ENCODE measurements at places on chromosomes 4 and X.

DNA sequence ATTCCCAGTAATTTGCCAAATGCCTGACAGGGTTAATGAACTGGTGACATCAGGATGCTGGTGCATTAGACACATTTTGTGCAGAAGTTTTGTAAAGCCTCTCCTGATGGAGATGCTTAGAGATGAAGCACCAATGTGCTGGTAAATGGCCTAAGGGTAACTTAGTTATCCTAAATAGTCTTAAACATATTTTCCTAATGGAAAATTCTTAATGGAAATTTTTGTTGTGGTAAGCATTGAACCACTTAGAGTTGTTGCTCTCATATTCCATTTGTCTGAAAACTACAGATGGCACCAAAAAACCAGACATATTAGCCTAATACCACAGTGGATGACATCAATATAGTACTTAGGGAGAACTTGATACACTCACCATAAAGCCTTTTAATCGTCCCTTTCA is 154.5 kb upstream of the ANK2 start:
- DNase-seq: no peak

DNA sequence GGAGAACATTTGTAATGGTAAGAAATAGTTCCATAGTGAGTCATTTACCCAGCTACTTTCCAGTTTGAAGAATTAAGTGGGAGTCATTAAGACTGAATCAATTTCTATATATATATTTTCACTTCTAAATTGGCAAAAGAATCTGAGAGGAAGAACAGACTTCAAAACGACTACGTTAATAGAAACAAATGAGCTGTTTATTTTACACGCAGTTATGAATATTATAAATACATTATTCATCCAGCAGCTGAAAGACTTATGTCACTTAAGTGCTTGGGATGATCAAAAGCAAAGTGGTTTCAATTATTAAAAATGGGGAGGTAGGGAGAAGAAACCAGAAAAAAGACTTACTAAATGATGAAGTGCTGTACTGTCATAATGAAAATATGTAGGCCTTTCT is 260.5 kb upstream of the DDX53 start:
- no peak for DNase-seq

DNA sequence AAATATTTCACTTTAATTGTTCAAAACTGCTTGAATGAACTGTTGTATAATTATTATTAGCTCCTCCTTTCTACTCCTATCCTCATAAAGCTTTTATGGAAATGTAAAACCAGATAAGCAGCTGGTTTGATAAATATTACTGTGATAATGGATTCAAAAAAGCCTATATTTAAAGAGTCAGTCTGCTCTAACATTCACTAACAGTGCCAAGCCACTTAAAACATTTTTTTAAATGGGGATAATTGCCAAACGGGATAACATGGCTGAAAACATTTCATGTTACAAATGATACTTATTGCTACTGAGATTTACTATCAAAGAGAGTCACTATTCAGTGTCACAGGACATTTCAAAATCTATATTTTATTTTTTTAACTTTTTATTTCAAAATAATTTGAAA is 17.4 kb downstream of the ARHGAP24 start:
- no peak for DNase-seq

GRCh38 chrX:12162420-12162819 is 24.1 kb downstream of the FRMPD4 start:
- DNase-seq: no peak

- DNase-seq: no peak
Observed at GRCh38 chr4:16694173-16694883, 204.1 kb downstream of the LDB2 start.

DNA sequence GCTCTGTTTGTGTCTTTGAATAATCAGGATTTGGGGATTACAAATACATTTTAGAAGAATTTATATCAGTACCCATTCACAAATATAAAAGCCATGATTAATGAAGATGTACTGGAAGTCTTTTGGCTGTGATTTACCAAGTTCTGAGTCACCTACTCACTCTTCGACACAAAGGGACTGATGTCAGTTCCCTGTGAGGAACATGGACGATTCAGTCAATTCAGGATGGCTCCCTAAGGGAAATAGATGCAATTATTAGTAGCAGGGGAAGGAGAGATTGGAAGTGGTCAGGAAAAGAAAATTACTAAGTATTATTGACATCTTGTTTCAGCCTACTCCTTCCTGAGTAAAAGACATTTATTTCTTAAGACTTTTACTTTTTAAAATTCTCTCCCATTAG is 550.7 kb upstream of the SLIT2 start:
- no peak for DNase-seq

DNA sequence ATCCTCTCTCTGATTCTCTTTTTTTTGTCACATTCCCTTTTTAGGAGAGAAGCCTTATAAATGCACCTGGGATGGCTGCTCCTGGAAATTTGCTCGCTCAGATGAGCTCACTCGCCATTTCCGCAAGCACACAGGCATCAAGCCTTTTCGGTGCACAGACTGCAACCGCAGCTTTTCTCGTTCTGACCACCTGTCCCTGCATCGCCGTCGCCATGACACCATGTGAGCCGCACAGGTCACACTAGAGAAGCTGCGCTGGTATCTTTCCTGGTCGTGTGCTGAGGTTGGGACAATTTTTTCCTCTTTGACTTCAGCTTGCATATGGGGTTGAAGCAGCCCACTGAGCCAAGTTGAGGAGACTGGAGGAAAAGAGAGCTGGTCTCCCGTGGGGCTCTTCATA is 52.1 kb downstream of the KLF8 start:
- no peak for DNase-seq

GRCh38 chr4:6561173-6561516 is 13.8 kb upstream of the MAN2B2 start:
- no peak for DNase-seq

GRCh38 chr4:118997601-118998000 is 108.9 kb downstream of the SYNPO2 start:
- DNase-seq: no peak

DNA sequence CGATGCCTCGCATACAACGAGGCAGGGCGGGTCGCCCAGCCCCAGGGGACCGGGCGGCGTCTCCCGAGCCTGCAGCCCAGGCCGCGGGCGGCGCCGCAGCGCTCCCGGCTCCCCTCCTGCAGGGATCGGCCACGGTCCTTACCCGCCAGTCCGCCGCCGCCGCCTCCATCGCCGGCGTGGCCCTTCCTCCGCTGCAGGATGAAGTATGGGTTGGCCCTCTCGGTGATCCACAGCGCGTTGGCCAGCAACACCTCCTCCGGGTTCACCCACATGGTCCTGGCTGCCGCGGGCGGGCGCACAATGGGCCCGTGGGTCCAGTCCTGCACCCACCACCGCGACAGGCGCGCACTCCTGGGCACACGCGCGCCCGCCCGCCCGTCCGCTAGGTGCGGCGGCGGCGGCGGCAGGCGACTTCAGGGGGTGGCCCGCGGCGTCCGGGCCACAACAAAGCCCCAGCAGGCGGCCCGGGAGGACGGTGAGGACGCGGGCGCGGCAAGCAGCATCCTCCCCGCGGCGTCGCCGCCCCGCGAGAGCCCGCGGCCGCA is 339 bp downstream of the TBC1D9 start:
- no peak for DNase-seq

DNA sequence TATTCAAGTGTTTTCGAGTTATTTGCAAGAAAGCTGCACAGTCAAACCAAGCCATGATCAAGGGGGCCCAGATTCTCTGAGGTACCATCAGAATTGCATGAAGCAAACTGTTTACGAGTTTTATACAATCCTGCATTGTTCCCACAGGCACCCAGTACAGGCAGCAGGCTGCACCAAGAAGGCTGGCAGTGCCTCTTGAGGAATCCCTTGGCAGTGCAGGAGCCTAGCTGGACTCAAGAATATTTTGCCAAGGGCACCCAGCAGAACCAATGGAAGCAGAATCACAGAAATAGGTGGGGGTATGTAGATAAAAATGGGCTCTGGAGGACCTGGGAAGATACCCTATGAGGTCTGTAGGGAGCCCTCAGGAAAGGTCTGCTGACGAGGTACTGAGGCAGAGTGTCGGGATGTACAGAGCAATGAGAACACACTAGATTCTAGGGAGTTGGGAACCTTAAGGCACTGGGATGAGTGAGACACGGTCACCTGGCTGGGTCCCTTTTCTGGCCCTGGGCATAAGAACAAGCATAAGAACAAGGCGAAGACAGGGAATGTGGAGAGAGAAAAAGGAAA is 2.5 kb upstream of the PLP1 start:
- no peak for DNase-seq

GRCh38 chr4:3352505-3352904 is 59.7 kb downstream of the RGS12 start:
- no peak for DNase-seq

GRCh38 chr4:21778702-21779101 is 169.9 kb downstream of the KCNIP4 start:
- DNase-seq: no peak

DNA sequence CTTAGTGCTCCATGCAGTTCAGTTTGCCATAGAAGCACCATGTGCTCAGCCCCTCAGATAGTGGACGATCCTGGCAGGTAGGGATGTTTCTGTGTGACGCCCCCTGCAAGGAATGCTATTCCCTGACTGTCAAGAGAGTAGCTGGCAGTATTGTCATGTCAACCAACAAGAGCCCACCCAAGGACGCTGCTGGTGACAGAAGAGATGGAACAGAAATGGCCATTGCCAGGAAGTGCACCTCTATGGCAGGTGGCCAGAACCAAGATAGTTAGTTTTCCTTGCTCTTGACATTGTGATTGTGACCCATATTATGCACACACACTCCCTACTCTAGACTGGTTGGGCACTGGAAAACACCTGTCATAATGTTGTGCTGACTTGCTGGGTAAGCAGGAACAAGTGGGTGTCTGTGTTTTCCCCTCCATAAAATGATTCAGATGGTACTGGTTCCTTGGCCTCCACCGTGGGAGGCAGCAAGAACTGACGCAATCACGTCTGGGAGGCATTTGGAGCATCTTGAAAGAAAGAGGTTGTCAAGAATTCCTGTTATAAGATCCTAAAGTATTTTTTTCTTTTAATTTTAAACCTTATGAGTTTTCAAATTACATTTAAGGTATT is 507.9 kb downstream of the MID1IP1 start:
- DNase-seq: peak; percentile 82

DNA sequence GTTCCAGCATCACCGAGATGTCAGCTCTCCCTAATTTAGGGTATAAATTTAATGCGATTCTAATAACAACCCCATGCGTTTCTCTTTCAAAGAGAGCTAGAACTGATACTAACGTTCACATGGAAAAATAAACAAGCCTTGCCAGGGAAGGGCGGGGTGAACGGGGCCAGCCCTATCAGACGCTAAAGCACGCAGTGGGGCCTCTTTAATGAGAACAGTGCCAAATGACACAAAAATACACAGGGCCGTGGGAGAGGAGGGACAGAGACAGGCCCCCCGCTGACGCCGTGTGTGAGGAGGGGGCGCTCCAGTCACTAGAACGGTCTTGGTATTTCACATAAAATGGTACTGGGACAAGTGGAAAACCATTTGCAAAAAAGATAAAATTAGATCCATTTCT is 21.3 kb upstream of the ADRA2C start:
- no peak for DNase-seq

- no peak for DNase-seq
Observed at GRCh38 chrX:75784680-75785491, at the start of gene MAGEE2. Gene MAGEE2, minus strand, starts transcription at chrX:75785254. Its CDS starts 203 bp downstream, at chrX:75785051.

DNA sequence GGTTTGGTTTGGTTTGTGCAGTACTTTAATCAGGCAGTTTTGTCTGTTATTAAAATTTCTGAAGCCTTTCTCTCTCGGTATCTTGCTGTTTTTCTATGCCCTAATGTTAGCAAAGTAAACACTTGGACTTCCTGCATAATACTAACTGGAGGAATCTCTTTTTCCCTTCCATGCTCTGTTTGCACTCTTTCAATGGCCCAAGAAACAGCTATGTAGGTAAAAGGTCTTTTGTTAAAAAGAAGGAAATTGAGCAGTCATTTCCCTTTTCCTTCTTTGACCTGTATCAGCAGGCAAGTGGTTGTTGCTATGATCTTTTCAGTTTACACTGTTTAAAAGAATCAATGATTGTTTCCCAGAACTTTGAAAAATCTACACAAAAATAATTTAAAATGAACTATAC is 82.7 kb downstream of the CCSER1 start:
- DNase-seq: no peak

- no peak for DNase-seq
Observed at GRCh38 chr4:749698-750666, 44.4 kb downstream of the PCGF3 start.

GRCh38 chr4:169675825-169676224 is 55.4 kb downstream of the CLCN3 start:
- DNase-seq: no peak

DNA sequence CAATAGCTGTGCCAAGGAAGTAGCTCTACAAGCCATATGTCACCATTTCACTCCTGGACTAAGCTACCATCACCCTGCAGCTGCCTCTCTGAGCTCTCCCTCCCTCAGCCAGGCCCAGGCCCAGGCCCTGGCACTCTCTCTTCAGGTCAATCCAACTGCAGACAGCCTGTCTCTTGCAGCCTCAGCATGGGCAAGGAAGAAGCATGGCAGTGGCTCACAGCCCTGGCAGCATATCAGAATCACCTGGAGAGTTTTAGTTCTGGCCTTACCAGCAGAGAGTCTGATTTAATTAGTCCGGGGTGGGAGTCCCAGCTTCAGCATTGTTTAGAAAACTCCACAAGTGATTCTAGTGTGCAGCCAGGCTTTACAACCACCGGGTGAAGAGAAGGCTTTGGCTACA is 31.5 kb downstream of the NALF2 start:
- DNase-seq: no peak

GRCh38 chr4:122100508-122100907 is 51.6 kb upstream of the BLTP1 start:
- DNase-seq: no peak

DNA sequence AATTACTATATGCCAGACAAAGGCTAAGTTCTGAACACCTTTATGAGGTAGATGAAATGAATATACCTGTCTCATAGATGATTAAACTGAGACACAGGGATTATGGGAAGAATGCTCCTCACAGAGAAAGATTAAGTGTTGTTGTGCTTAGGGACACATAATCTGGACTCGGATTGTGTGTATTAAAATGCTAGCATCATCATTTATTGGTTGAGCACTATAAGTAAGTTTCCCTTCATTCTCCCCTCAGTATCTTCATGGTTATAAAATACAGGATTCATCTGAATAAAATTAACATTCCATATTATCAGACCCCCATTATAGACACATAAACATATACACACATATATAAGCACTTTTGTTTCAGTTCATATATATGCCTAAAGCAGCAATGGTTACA is 463.5 kb downstream of the PPP4R3C start:
- DNase-seq: no peak

GRCh38 chrX:30349946-30350345 is 40.8 kb upstream of the NR0B1 start:
- no peak for DNase-seq

GRCh38 chrX:1086444-1087409 is 125.7 kb downstream of the CRLF2 start:
- DNase-seq: no peak

DNA sequence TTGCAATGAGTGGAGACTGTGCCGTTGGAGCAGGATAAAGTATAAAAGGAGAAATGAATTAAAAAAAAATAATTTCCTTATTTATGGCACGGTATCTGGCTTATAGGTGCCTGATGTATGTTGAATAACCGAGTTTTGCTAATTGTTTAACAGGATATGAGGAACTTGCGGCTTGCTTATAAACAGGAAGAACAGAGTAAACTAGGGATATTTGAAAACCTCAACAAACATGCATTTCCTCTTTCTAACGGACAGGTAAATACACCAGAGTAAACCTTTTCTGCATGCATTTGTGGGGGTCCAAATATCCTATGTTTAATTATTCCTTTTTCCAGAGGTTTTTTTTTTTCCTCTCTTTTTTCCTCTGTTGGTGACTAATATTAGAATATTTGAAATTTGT is 36.8 kb downstream of the MTMR1 start:
- DNase-seq: no peak
